Cardiac septum (tissue), 1 donor: ENCODE measurements at places on chromosomes 2 and 18. TPM values are rescaled to one million over a fixed set of nuclear protein-coding genes. Genes with fewer than 3 reads are reported as not detected.

Gene ANO7
- total RNA-seq, result 3.4 TPM

Gene ZBTB7C
- 8.0 TPM for total RNA-seq

Gene ERICH2
- total RNA-seq, result 1.7 TPM

Gene COX7A2L
- 94.6 TPM for total RNA-seq

Gene CLIP4
- 33.0 TPM for total RNA-seq

Gene SP140
- 0.57 TPM for total RNA-seq

Gene NBEAL1
- 28.7 TPM for total RNA-seq
